ENCODE measurements at places on chromosomes 4 and X. TPM values are rescaled to one million over a fixed set of nuclear protein-coding genes. Genes with fewer than 3 reads are reported as not detected.

Gene NLGN4X
- not detected for total RNA-seq

GRCh38 chr4:145496292-145496691, 14.6 kb downstream of the SMAD1 start:
- no peak for DNase-seq

- DNase-seq, result peak; percentile 80
These were observed 676.7 kb upstream of the TENM3 start for GRCh38 chr4:181566490-181566889.

Gene TSPAN6
- total RNA-seq, result 20.1 TPM

DNA sequence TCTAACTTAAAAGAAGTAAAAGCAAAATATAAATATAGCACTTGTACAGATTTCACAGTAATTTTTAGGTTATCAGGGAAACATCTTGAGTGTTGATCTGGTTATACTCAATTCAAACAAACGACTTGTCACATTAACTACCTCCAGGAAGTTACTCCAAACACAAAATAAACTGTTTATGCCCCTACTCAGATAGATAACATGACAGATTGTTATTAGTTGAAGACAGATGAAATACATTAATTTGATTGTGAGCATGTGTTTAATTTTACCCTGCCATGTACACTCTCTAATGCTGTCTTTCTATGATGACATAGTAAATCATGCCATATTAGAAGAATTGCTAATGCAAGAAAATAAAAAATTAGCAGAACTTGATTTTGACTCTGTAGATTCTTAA, 88.0 kb downstream of the RAB28 start:
- DNase-seq, result no peak

DNA sequence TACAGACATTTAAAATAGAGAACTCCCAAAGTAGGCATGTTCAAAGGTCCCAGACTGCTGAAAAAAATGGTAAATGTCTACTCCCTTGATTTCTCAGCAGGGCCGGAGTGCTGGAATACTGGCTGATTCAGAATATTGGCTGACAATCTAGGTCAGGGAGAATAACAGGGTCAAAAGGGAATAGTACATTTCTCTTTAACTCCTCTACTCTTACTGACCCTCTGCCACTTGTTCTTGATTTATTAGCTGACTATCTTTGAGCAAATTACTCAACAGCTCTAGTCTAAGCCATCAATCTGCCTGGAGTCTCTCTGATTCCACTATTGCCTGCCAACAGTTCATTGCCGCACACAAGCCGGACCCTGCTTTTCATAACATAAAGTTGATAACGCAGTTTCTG, 19.7 kb upstream of the NWD2 start:
- DNase-seq, result no peak

DNA sequence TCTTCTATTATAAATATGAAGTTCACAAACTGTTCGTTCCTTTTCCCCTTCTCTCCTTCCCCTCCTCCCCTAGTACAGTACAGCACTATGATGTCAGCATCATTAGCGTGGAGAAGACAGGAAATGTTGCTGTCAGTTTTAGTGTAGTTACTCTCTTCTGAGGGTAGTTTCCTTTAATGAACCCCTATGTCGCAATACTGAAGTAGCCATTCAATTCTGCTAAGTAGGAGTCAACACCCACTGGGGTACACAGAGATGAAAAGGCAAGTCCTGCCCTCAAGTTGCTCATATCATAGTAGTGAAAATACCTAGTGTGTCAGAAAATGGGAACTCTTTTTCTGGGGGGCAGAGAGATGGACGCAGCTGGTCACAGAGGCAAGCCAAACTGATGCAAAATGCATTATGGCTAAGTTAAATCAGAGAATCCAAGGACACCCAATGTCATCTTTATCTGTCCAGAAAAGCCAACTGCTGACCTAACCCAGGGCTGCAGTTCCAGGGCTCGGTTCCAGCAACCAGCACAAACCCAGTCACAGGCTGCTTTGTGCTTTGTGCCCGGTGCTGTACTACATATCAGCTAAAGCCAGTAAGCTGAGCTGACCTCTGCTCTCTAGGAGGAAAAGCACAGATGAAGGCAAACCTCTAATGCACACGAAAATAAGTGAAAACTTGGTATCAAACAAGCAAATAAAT, 31.5 kb downstream of the GRIA3 start:
- no peak for DNase-seq

GRCh38 chrX:38232079-38232686, 11.5 kb upstream of the SRPX start:
- DNase-seq, result peak; percentile 68

Gene PDE6B
- total RNA-seq, result under 0.01 TPM

- no peak for DNase-seq
These were observed 362.5 kb upstream of the TRAM1L1 start for GRCh38 chr4:117447925-117448324.

GRCh38 chrX:85052205-85052604, 48.5 kb downstream of the APOOL start:
- DNase-seq, result peak; percentile 11

Gene AR
- 4.7 TPM for total RNA-seq

DNA sequence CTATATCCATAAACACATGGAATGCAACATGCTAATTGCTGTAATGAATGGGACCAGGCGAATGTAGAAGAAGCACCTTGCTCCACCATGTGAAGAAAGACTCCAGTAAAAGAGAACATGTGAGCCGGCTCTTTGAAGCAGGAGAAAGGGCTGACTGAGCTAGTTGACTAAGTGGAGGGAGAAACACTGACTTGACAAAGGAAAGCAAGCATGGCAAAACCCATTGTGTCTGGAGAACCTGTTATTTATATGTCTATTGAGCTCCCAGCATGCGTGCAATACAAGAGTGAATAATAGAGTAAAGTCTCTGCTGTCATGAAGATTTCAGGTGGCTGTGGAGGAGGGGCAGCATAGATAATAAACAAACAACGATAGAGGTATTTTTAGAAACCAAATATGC, 559.9 kb downstream of the RAB28 start:
- no peak for DNase-seq

Gene BEX4
- total RNA-seq, result 0.54 TPM

Gene VSIG1
- total RNA-seq, result not detected

Gene NR3C2
- total RNA-seq, result 1.9 TPM

Gene ZMAT1
- not detected for total RNA-seq

Gene GPC3
- not detected for total RNA-seq

- no peak for DNase-seq
These were observed 19.3 kb upstream of the TBC1D14 start for GRCh38 chr4:6890358-6890757.

DNA sequence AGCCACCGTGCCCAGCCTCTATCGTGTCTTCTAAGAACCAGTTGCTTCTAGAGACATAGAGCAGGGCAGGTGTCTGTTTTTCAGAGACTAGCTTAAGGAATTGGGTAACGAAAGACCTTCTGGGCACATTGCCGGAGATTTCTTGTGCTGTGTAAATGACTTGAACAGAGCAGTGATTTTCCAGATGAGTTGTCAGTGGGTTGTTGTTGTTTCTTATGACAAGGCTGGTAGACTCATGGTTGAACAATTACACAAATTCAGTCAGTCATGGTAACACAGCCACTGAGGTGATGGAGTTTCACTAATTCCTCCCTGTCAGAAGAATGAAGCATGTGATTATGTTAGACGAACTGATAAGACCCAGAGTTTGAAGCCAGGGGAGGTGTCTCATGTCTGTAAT, 20.5 kb upstream of the DDX3X start:
- DNase-seq, result peak; percentile 94

Gene ETNPPL
- total RNA-seq, result not detected

GRCh38 chr4:43253541-43253940, 361.0 kb downstream of the GRXCR1 start:
- DNase-seq, result no peak

Gene SLC26A1
- total RNA-seq, result not detected

DNA sequence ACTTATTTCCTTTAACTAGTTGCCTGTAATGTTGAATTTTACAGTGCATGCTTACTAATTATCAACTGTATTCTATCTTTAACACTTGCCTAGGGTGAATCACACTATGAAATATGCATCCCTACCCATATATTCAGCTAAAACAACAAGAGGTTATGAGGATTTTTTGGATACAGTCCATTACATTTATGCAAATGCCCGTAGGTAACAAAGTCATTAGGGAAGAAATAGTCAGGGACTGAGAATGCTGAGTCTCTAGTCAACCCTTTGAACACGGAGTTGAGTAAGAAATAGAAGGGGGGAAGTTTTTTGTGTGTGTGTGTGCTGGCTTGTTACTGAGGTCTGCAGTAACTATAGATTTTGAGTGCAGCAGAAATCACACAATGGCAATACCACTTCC, 26.1 kb upstream of the CBLL2 start:
- peak; percentile 23 for DNase-seq

DNA sequence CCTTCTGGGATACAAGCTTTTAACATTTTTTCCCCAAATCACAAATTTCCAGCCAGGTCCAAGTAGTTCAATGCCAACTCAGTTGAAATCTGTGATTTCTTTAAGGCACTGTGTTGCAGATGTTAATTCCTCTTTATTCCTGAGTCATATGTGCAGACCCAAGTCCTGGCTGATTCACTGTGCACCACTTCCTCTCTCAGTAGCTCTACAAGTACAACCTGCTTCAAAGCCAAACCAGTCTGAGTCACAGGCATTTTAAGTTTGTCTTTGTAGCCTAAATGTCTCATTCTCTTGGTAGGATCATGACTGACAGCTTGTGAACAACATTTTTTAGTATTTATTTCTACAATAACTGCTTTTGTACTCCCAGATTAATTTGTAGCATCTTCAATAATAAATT, 165.6 kb upstream of the S100G start:
- peak; percentile 97 for DNase-seq

DNA sequence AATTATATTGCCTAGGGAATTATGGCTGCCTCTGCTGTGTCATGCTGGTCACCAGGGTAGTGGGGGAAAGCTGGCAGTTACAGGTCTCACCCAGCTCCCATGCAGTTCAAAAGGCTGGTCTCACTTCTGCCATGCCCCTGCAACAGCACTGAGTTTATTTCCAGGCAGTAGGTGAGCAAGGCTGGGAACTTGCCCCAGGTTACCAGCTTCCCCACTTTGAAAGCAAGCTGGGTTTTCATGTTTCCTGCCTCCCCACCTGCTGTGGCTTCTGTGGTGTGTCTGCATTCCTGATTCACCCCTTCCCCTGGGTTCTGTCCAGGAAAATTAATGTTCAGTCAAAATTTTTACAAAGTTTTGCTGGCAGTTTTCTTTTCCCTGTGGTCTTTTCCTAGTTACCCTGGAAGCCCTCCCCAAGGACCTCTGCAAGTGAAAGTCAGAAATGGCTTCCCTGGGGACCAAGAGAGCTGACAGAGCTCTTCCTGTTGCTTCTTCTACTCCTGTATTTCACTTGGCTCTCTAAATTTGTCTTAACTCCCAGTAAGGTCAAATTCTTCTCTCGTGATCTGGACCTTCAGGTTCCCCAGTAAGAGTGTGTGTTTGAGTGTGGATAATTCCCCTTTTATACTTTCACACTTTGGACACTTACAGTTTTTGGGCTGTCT, 58.5 kb upstream of the AGTR2 start:
- DNase-seq, result no peak

DNA sequence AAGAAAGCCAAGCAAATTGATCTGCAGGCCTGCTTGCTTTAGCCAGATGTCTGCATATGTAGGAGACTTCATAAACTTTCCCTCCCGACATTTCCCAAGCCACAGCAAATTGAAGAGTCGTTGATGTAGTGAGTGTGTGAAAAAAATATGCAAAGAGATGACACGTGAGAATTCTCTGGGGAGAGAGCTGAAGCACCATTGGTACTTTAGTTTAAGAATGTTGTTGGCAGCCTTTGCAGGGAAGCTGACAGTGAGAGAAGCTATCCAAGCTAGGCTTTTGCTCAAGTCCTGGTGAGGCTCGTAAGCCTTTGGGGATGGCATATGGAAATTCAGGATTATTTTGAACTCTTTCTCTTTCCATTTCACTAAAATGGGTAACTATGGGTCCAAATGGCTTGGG, 87.5 kb downstream of the GLRA2 start:
- DNase-seq, result peak; percentile 38

DNA sequence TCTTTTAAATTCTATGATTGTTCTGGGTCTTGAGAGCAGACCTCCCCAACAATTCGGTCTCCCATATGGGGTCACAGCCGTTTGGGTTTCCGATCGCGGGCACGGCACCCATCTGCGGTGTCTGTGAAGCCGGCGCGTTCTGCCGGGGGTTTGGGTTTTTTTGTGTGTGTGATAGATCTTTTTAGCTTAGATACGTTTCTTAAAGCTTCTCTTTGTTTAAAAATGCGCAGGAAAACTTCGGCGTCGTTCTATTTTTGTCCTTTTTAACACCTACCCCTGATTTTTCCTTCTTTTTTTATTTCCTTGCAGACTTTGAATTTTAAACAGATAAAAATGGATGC, 34.2 kb downstream of the TBC1D14 start:
- DNase-seq, result no peak

GRCh38 chr4:80197601-80198440, 518 bp downstream of the PRDM8 start:
- no peak for DNase-seq

DNA sequence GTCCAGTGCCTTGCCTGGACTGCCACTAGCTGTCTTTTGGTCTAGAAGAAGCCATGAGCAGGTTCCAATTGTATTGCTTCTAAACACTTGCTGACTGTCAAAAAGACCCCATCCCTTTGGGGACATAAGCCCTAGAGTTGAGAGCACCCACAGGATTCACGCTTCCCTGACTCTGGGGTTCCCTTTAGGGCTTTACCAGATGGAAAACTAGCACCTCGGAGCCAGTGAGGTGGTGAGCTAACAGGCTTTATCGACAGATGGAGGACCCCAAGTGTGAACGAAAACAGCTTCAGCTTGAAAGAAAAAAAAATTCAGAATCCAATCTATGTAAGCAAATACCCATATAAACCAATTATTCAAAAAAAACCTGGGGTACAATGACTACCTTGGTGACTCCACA, 90.8 kb downstream of the NAA11 start:
- no peak for DNase-seq

Gene SUPT20HL2
- not detected for total RNA-seq

DNA sequence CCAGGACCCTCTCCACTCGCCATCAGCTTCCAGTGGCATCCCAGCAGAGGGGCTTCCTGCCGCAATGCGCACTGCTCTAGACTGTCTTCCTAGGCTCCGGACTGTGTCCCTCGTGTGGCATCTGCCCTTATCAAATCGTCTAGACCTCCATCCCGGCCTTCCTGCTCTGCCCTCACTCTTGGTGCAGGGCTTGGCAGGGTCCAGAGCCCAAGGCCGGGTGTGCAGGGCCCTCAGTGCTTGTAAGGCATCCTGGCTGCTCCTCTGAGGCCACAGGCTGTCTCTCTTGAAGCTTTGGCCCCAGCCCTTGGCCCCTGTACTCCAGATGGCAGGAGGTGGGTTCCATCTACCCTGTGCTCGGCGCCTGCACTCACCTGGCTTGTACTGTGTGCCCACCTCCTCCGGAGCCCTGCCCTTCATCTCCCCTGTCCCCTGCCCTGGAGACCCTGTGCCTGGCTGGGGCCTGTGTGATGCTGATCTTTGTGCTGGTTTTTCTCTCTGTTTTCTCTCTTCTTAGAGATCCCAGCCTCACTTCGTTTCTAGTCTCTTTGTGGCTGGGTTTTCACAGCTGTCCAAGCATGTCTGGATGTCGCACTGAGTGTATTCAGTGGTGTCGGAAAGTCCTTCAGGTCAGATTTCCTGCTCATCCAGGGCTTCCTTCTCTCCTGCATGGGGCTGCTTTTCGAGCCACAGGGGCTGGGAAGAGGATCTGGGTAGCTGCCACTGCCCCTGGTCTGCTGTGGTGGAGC, 3.7 kb upstream of the TREX2 start:
- DNase-seq, result no peak

Gene CSAG3
- not detected for total RNA-seq

Data from IMR-90 (cell line).